ENCODE measurements at places on chromosomes 3 and 15.
A peak's percentile ranks its signal among the peaks of the same experiment; 100 is the strongest.

DNA sequence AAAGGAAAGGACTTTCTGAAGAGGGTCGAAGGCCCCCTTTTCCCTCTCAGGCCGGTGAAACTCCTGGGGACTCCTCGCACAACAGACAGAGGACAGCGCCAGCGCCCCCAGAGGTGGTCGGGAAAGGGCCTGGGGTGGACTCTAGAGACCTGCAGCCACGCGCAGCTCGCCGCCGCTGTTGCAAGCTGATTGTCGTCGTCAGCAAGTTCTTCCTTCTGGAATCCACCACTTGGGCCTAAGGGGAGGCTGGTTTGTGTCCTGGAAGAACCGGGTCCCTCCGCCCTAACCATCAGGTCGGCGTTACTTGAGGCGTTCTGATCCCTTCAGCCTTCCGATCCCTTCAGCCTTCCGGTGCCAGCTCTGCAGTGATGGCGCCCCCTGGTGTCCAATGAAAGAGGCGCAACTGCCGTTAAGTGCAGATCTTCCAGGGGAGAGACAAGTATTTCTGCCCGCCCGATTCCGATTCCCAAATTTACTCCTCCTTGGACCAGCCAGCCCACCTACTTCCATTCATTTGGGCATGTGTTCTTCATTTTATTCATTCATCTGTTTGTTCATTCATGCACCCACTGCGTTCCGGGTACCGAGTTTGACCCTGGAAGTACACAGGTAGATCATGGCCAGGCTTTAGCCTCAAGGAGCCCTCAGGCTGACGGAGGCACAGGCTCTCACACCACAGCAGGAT is 77.2 kb upstream of the SLC6A11 start:
- no peak overlapping the region for H3K27ac ChIP-seq
- DNase-seq: no peak
- H3K36me3 ChIP-seq: no peaks in the 10 kb centered on the region
- peaks cover 7% of the 10 kb centered on the region for H3K4me1 ChIP-seq

GRCh38 chr3:37862903-37863815 is 1.5 kb downstream of the CTDSPL start:
- no peaks in the 10 kb centered on the region for H3K27me3 ChIP-seq
- peaks cover 42% of the 10 kb centered on the region for H3K4me1 ChIP-seq
- peak overlapping the region; percentile 88 for H3K4me3 ChIP-seq
- H3K36me3 ChIP-seq: no peaks in the 10 kb centered on the region
- peak overlapping the region; percentile 53 for H3K27ac ChIP-seq

- peaks cover 5% of the 10 kb centered on the region for H3K27me3 ChIP-seq
- no peak overlapping the region for H3K4me3 ChIP-seq
- DNase-seq: no peak
- no peaks in the 10 kb centered on the region for H3K36me3 ChIP-seq
Observed at GRCh38 chr3:178492491-178492890, 43.7 kb upstream of the KCNMB2 start.

- no peak overlapping the region for H3K4me3 ChIP-seq
- no peak for DNase-seq
- H3K4me1 ChIP-seq: peaks cover 9% of the 10 kb centered on the region
- no peak overlapping the region for H3K27ac ChIP-seq
- no peaks in the 10 kb centered on the region for H3K27me3 ChIP-seq
Observed at GRCh38 chr3:60698117-60698516, 553.1 kb downstream of the FHIT start.

GRCh38 chr3:94136133-94136532 is 73.3 kb downstream of the NSUN3 start:
- H3K36me3 ChIP-seq: no peaks in the 10 kb centered on the region
- no peak overlapping the region for H3K4me3 ChIP-seq
- H3K27ac ChIP-seq: no peak overlapping the region
- no peaks in the 10 kb centered on the region for H3K27me3 ChIP-seq

DNA sequence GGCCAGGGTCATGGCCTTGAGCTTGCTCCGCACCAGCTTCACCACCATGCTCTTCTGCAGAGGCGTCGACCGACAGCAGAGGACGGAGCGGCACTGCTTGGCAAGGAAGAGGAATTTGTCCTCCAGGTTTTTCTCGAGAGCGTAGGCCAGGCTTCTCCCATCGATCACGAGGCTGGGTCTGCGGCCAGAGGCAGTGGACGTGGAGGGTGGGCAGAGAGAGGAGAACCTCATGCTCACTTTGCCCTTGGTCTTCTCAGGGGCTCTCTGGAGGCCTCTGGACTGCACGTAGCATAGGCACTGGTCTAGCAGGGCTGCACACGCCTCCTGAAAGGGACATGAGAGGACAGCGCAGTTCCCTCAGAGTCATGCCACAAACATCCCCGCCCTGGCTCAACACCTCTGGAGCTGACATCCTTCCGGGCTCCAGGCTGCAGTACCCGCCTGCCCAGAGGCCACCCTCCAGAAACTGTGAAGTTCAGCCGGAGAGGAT is 168.3 kb downstream of the ATP10A start:
- H3K27me3 ChIP-seq: no peaks in the 10 kb centered on the region
- peaks cover 58% of the 10 kb centered on the region for H3K36me3 ChIP-seq
- H3K27ac ChIP-seq: no peak overlapping the region

- DNase-seq: no peak
- H3K36me3 ChIP-seq: peaks cover 28% of the 10 kb centered on the region
- no peaks in the 10 kb centered on the region for H3K27me3 ChIP-seq
- no peak overlapping the region for H3K27ac ChIP-seq
- no peak overlapping the region for H3K4me3 ChIP-seq
Observed at GRCh38 chr3:25725810-25726209, 57.4 kb downstream of the NGLY1 start.

GRCh38 chr3:37922721-37923568 is 61.3 kb downstream of the CTDSPL start:
- peak overlapping the region; percentile 95 for H3K27ac ChIP-seq
- H3K4me3 ChIP-seq: peak overlapping the region; percentile 20
- H3K27me3 ChIP-seq: no peaks in the 10 kb centered on the region

DNA sequence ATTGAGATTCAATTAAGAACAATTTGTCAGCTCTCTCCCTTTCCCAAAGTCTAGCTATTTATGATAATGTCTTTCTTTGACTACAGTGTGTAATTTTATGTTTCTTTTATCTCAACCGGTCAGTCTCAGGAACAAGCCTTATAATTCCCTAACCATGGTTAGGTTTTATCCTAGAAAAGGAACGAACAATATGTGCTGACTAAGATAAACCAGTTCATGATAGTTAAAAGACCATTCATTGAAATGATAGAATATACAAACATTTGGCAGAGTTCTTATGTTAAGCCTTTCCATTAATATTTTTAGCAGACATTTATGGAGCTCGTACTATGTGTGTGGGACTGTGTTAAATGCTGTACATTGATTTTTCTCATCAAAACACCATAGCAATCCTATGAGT is 106.3 kb downstream of the SYNPR start:
- no peak for DNase-seq
- peaks cover 3% of the 10 kb centered on the region for H3K27me3 ChIP-seq
- no peaks in the 10 kb centered on the region for H3K4me1 ChIP-seq
- no peak overlapping the region for H3K27ac ChIP-seq
- H3K4me3 ChIP-seq: no peak overlapping the region

- no peaks in the 10 kb centered on the region for H3K4me1 ChIP-seq
- H3K27me3 ChIP-seq: no peaks in the 10 kb centered on the region
- H3K4me3 ChIP-seq: no peak overlapping the region
- no peak overlapping the region for H3K27ac ChIP-seq
- H3K36me3 ChIP-seq: no peaks in the 10 kb centered on the region
- no peak for DNase-seq
Observed at GRCh38 chr3:17023006-17023664, 138.4 kb downstream of the PLCL2 start.

All from chondrocyte (in vitro differentiated cells).